Activated CD4-positive, alpha-beta T cell treated with anti-CD3 and anti-CD28 coated beads, Interleukin-2, amount 10 ng/mL, durations not matched to agents 7 days and 5 days (primary cell): ENCODE measurements at places on chromosomes 6 and 20. TPM values are rescaled to one million over a fixed set of nuclear protein-coding genes. Genes with fewer than 3 reads are reported as not detected.

GRCh38 chr20:2130062-2130591 is 28.5 kb downstream of the STK35 start:
- H3K27ac ChIP-seq: no peak overlapping the region
- no peaks in the 10 kb centered on the region for H3K36me3 ChIP-seq
- no peak for DNase-seq
- peaks cover 22% of the 10 kb centered on the region for H3K4me1 ChIP-seq
- H3K27me3 ChIP-seq: no peaks in the 10 kb centered on the region
- H3K4me3 ChIP-seq: no peak overlapping the region

VGLL2 gene
- not detected for total RNA-seq

LY6G6D gene
- total RNA-seq: not detected

DNA sequence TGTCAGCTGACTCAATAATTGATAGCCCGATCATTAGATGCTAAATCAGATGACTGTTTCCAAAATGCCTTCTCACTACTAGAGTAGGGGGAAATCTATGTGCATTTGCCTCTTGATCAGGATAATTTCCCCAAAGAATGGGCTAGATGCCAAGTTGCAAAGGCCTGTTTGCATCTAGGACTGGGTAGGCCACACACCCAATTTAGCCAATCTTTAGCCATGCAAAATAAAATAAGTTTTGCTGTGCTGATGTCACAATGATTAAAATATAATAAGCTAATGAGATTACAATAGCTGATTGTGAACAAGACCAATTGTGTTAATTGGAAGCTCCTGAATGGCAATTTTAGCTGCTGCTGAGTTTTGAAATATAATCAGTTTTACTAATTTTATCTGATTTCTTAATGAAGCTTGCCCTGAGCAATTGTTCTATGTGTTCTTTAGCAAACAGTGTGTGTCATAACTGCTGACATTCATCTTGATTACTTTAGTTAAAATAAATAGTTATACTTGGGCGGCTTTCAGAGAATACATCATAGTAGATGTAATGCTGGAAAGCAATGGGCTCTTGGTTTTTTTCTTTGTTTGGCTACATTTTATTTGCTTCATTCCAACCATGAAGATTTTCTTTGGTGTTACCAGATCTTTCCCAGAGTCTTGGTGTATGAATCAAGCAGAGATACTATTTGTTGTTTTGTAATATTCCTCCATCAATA is 973.2 kb upstream of the SLC35B3 start:
- no peaks in the 10 kb centered on the region for H3K27me3 ChIP-seq
- no peak for DNase-seq
- H3K4me1 ChIP-seq: no peaks in the 10 kb centered on the region
